ENCODE measurements at places on chromosomes 1 and 21.
A peak's percentile ranks its signal among the peaks of the same experiment; 100 is the strongest.

- DNase-seq, result no peak
These were observed 100.4 kb upstream of the IRF2BP2 start for GRCh38 chr1:234710381-234710780.

DNA sequence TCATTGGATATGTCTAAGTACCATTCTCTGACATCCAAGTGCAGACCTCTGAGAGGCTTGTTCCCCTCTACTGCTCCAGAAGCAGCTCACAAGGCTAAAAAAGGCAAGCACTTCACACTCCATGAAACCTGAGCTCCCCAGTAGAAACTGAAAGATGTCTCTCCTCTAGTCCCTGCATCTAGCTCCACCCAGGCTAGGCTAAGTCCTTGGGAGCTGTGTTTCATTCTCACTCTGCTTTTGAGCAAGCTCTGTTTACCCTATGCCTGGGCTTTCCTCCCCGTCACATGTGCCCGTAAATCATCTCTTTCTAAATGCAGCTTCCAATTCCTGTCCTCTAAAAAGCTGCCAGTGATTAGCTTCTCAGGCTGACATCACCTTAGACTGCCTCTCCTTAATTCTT is 39.0 kb downstream of the LRRC71 start:
- DNase-seq, result no peak

DNA sequence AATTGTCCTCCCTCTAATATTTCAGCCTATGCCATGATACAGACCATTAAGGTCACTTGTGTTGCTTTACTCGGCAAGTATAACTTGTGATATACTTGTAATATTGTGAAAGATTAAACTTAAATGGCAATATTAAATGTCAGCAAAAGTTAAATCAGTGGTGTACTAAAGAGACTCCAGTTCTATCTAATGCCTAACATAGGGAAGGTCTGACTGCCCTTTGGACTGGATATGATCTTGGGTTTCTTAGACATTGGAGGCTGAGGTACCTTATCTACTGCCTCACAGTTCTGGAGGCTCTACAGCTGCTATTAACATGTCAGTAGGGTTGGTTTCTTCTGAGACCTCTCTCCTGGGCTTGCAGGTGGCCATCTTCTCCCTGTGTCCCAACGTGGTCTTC is 89.9 kb downstream of the MT1HL1 start:
- no peak for DNase-seq

DNA sequence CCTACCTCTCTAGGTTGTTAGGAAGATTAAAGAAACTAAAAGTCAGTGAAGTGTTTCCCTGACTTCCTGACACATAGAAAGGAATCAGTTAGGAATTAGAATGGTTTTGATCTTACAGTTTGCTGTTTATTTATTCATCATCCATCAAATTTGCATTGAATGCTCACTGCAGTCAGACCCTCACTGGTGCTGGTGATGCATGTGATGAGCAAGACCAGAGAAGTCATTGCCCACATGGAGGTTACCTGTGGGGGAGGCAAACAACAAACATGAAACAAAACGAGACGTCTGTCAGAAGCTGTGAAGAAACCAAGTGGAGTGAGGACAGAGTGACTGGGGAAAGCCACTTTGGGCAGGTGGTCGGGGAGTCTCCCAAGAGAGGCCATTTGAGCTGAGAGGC is 6.4 kb downstream of the CTPS1 start:
- no peak for DNase-seq

DNA sequence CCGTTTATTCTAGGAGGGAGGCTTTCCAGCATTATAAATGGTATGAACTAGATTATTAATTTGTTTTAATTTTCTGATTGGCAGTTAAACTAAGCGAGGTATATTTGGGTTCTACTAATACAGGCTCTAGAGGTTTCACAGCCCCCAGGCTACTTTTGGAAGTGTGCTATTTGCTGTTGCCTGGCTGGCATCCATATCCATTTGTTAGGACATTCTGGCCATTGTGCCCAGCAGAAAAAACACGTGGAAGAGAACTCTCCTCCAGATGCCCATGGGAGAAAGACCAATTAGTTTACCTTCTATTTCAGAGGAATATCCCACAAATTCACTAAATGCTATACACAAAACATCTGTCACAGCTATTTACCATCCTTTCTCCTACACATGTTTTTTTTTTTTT is 29.3 kb downstream of the MACO1 start:
- DNase-seq, result no peak

- DNase-seq, result no peak
These were observed 16.7 kb downstream of the ITPKB start for GRCh38 chr1:226722240-226722900.

DNA sequence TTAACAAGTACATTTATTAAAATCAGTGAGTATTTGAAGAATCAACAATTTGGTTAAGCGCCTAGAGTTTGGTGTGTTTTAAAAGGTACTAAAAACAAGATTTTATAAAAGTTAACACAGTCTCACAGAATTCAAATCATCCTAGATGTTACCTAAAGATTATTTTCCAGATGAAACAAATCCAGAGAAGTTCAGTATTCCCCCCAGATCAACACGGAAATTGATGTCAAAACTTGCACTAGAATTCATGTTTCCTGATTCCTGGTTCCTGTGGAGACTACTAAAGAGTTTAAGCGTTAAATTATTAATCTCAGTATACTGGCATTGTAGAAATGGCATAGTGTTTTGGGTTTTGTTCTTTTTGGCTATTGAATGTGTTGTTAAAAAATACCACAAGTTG is 1.4 kb downstream of the PTBP2 start:
- no peak for DNase-seq

GRCh38 chr1:112444269-112444668 is 48.3 kb downstream of the CTTNBP2NL start:
- no peak for DNase-seq

DNA sequence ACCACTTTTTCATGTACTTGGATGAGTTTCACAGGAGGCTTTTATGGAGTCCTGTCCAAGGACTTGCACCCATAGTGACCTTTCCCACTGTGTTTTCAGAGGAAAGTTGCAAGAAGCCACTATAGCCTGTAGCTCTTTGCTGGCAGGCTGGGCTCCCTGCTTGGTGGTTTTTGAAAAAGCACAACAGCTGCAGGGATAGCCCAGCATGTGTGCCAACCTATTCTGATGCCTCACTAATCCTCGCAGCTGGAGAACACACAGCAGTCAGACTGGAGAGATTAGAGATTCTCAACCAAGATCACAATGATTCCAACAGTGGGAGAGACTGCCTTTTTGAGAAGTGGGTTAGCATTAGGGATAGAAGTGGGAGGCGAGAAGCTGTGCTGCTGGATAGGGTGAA is 24.1 kb upstream of the ARHGEF11 start:
- no peak for DNase-seq

DNA sequence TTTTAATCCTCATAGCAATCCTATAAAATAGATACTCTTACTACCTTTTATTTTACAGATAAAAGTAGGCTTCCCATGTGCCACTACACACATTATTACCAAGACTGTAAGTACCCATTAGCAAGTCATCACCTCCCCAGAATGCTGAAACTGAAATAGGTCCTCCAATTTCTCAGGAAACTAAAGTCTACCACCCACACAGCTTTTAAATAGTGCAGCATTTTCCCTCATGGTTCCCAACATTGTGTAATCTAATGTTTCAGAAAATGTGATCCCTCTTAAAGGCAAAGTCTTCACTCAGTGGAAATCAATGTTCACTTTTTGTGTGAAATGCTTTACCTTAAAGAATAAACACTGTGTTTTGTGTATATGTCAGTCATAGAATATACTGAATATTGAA is 356.5 kb downstream of the GPATCH2 start:
- DNase-seq, result no peak

DNA sequence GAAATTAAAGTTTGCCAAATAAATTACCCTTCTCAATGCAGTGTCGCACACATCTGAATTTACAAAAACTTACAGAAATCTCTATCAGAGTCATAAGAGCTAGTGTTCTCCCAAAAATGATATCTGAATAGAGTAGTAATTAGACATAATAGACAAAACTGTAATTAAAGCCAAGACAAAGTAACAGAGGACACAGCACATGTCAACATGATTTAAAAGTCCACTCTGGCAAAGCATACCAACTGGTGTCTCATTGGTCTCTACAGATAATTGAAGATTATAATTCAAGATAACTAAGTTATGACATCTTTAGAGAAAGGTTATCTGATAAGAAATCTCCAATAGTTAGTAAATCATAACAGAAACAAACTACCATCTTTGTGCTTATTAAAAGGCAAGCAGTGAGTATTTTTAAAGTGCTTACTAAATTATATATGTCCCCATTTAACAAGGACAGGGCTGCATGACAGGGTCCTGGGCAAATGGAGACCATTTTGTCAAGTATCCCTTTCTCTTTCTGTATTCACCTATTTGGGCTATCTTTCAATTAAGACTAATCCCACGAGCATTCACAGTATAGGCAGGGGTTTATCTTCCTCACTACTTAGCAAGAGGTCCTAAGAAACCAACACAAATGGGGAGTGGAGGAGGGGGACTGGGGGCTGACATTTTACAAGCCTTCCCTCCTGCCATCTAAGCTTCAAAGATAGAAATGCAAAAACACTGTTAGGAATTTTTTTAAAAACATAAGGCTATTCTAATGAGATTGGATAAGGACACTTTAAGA is 26.0 kb downstream of the PTP4A2 start:
- DNase-seq, result no peak

GRCh38 chr1:234212764-234213657 is 160.2 kb upstream of the COA6 start:
- DNase-seq, result peak; percentile 76

DNA sequence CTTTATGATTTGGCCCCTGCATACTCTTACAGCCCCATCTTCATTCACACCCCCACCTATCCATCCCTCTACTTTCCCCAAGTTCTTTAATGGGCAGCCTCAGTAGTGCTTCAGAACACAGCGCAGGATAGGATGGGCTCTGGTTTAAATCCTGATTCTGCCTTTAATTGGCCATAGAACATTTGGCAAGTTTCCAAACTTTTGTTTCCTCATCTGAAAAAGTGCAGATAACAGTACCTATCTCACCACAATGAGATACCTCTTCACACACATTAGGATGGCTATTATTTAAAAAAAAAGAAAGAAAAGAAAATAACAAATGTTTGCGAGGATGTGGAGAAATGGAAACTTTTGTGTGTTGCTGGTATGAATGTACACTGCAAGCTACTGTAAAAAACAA is 142.5 kb upstream of the VANGL1 start:
- DNase-seq, result no peak

DNA sequence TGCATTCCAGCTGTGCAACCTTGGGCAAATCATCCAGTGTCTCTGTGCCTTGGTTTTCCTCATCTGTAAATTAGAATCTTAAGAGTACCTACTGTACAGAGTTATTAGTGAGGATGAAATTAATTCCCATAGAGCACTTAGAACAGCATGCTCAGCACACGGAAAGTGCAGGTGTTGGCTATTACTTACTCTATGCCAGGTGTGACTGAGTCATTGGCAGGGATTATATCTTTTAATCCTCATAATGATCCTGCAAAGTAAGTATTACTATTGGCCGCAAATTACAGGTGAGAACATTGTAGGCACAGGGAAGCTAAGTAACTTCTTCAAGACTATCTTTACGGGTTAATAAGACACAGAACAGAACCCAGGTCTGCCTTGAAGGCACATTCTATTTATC is 6.3 kb upstream of the UBE2U start:
- DNase-seq, result no peak

GRCh38 chr1:204480515-204480914 is 14.1 kb downstream of the PIK3C2B start:
- no peak for DNase-seq

DNA sequence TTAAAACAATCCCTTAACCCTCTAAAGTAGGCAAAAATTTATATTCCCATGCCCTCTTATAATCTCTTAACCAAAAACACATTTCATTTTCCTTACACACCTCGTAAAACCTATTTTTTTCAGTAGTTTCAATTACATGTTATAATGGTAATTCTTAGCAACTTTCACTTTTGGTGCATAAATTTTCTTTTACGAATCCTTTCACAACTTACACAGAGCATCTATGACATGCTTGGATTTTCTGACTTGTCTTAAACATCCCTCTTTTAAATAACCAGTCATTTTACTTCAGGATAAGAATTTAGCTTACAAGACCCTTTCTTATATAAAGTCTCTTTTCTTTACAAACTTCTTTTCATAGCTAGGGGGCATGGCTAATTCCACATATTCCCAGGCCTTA is 8.9 kb upstream of the MRPL55 start:
- no peak for DNase-seq

- no peak for DNase-seq
These were observed 544 bp upstream of the CCT8 start for GRCh38 chr21:29074007-29074376.
